Esophagus muscularis mucosa (tissue), 4 donors: ENCODE measurements at places on chromosomes 16 and 17.

DNA sequence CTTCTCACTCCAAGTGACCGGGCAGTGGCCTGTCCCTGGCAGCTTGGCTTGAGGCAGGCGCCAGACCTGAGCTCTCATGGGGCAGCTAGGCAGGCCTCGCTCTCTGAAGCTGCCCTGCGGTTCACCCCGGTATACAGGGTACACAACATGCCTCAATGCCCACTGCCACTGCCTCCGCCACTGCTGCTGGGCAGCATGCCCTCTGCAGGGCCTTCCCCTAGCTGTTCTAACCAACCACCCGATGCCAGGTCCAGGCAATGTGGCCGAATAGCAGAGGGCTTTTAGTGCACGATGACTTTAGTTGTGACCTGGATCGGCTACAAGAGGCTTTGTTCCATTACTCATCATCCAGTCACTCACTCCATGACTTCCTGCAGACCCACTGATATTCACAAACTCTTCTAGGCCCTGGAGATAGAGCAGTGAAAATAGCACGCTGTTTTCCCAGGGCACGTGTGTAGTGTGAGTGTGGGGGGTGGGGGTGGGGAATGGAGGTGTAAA is 19.7 kb downstream of the CDC42EP4 start:
- H3K4me1 ChIP-seq = peaks cover 94% of the 10 kb centered on the region
- H3K36me3 ChIP-seq = no peaks in the 10 kb centered on the region
- DNase-seq = no peak
- H3K4me3 ChIP-seq = peak overlapping the region; percentile 38
- peak overlapping the region; percentile 80 for H3K27ac ChIP-seq

GRCh38 chr17:43648916-43649315 is 12.8 kb downstream of the MEOX1 start:
- H3K4me3 ChIP-seq = no peak overlapping the region
- no peaks in the 10 kb centered on the region for H3K36me3 ChIP-seq
- H3K27ac ChIP-seq = no peak overlapping the region
- peaks cover 2% of the 10 kb centered on the region for H3K27me3 ChIP-seq
- DNase-seq = no peak

DNA sequence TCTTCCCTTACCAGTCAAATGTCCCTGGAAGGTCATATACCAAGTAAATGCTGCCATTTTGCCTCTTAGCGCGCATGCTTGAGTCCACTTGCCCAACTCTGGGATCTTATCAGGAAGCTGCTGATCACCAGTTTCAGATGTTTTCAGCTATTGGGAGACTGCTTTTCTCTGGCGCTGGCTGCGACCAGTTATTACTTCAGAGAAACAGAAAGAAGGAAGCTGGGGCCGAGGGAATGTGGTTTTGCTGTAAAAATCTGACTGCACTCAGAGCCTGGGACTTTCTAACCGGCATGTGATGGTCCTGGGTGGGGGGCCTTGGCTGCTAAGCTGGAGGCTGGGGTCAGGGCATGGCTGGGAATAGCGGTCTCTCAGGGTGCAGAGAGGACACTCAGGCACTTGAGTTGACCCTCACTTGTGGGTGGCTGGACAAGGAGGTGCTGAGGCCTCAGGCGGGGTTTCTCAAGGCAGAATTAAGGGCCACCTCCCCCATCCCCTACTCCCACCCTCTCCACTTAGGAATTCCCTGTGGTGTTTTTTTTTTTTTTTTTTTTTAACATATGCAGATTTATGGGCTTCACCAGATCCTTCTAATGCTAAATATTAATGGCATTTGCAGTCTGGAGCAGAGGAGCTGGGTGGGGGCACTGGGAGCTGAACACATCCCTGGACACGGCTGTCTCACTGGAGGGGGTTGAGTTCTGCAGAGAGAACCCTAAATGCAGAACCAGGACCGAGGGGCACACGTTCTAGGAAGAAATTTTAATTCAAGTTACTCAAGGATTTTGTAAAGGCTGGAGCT is 145.8 kb downstream of the CYLD start:
- H3K36me3 ChIP-seq = no peaks in the 10 kb centered on the region
- H3K27me3 ChIP-seq = no peaks in the 10 kb centered on the region
- no peaks in the 10 kb centered on the region for H3K4me1 ChIP-seq
- DNase-seq = peak; percentile 75
- no peak overlapping the region for H3K27ac ChIP-seq

- DNase-seq = no peak
- H3K4me1 ChIP-seq = peaks cover 15% of the 10 kb centered on the region
- H3K36me3 ChIP-seq = no peaks in the 10 kb centered on the region
- no peak overlapping the region for H3K27ac ChIP-seq
- no peak overlapping the region for H3K4me3 ChIP-seq
These were observed 8.3 kb downstream of the SLC5A10 start for GRCh38 chr17:18960241-18960665.

DNA sequence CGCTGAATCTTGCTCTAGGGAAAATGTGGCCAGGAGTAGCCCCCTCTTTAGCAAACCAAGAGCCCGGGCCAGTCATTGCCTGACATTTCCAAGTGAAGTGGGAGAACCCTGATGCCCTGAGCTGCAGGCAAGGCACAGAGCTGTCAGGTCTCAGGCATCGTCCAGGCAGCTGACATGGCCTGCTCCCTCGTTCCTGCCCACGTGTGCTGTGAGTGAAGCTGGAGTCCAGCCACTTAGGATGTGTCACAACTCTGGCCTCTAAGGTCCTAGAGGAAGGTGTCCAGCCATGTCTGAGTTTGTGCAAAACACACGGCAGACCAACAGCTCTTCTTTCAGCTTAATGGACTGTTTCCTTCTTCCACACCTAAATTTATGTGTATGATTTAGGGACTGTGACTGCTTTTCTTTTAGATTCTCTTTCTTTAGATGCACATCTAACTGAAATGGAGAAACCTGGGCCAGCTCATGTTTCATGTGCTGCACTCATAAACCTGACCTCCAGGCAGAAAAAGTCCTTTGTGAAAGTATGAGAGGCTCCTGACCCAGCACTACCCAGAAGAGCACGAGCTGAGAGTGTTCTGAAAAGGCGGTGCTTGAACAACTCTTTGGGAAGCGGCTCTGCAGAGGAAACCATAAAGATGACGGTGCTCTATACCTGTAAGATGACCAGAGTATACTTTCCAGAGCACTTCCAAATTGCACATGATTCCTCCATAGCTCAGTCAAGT is 14.8 kb upstream of the LIMD2 start:
- no peaks in the 10 kb centered on the region for H3K27me3 ChIP-seq
- no peak overlapping the region for H3K27ac ChIP-seq
- H3K4me1 ChIP-seq = no peaks in the 10 kb centered on the region
- DNase-seq = no peak
- peaks cover 41% of the 10 kb centered on the region for H3K36me3 ChIP-seq

- H3K4me1 ChIP-seq = no peaks in the 10 kb centered on the region
- no peak overlapping the region for H3K27ac ChIP-seq
- H3K4me3 ChIP-seq = no peak overlapping the region
These were observed 18.6 kb upstream of the HAPSTR1 start for GRCh38 chr16:9072806-9073341.

GRCh38 chr16:28167730-28168129 is 44.0 kb downstream of the XPO6 start:
- no peak for DNase-seq
- peaks cover 67% of the 10 kb centered on the region for H3K36me3 ChIP-seq
- no peak overlapping the region for H3K4me3 ChIP-seq
- no peak overlapping the region for H3K27ac ChIP-seq

DNA sequence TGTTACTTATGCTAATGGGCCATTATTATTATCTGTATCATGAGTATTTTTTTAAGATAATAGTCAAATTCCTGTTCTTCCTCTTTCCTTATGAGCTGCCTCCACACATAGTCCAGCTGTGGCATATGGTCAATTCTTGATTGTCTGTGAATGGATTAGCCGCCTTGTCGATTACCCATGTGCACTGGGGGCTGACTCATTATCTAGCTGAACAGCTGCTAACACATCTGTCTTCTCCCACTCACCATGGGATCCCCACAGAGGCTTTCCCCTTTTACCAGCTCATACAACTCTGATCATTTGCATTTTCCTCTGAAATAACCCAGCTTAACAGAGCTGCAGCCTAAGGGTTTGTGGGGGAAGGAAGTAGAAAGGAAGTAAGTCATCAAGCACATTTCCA is 915.0 kb downstream of the CDH11 start:
- H3K36me3 ChIP-seq = no peaks in the 10 kb centered on the region
- no peak for DNase-seq
- H3K27me3 ChIP-seq = no peaks in the 10 kb centered on the region
- no peak overlapping the region for H3K27ac ChIP-seq
- H3K4me1 ChIP-seq = no peaks in the 10 kb centered on the region

DNA sequence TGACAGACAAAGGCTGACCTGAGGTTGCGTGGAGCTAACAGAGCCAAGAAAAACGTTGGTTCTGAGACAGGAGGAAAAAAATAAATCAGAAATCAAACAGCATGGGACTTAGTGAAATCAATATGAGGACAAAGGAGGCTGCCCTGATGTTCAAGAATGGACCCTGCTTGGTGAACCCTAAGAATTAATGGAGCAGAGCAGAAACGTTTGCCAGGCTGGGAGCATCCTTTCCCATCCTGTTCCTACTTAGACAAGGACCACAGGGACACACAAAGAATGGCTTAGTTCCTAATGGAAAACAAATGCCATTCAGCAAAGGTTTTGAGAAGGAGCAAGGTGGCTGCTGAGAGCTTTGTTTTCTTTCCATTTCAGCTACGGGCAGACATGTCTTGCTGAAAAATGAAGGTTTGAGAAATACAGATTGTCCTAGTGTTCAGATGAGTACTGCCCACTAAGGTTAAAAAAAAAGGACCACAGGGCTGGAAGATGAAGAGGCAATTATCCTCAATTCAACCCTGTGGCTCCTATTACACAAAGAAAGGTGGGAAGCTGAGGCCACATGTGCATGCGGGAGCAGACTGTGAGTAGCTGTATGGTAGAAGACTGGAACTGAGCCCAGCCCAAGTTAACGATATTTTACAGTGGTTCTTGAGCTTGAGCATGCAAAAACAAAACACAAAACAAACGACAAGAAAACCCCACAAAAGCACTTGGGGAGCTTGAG is 230.1 kb downstream of the SLC39A11 start:
- H3K4me3 ChIP-seq = no peak overlapping the region
- H3K36me3 ChIP-seq = no peaks in the 10 kb centered on the region
- no peaks in the 10 kb centered on the region for H3K27me3 ChIP-seq
- DNase-seq = no peak
- H3K4me1 ChIP-seq = no peaks in the 10 kb centered on the region

GRCh38 chr16:66020046-66020445 is 346.4 kb upstream of the CDH5 start:
- H3K4me3 ChIP-seq = no peak overlapping the region
- no peak overlapping the region for H3K27ac ChIP-seq
- H3K4me1 ChIP-seq = no peaks in the 10 kb centered on the region
- no peaks in the 10 kb centered on the region for H3K27me3 ChIP-seq
- no peaks in the 10 kb centered on the region for H3K36me3 ChIP-seq
- DNase-seq = no peak

DNA sequence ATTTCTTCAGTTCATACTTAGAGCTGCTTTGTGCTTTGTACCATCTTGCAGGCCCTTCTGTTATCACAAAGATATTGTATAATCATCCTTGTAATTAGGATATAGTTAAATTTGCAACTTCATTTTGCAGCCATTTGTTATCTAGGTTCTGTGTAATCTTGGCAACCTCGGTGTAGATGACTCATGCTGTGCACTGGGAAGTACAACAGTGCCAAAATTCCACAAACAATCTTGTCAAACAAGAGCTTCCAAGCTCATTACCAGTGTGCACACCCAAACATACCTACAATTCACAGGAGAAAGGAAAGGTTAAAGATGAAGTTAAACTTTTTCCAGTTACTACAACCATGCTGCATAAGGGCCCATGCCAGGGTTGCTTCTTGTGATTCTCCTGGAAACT is 1231.8 kb downstream of the CDH11 start:
- no peak overlapping the region for H3K4me3 ChIP-seq
- peaks cover 10% of the 10 kb centered on the region for H3K4me1 ChIP-seq
- no peak overlapping the region for H3K27ac ChIP-seq

DNA sequence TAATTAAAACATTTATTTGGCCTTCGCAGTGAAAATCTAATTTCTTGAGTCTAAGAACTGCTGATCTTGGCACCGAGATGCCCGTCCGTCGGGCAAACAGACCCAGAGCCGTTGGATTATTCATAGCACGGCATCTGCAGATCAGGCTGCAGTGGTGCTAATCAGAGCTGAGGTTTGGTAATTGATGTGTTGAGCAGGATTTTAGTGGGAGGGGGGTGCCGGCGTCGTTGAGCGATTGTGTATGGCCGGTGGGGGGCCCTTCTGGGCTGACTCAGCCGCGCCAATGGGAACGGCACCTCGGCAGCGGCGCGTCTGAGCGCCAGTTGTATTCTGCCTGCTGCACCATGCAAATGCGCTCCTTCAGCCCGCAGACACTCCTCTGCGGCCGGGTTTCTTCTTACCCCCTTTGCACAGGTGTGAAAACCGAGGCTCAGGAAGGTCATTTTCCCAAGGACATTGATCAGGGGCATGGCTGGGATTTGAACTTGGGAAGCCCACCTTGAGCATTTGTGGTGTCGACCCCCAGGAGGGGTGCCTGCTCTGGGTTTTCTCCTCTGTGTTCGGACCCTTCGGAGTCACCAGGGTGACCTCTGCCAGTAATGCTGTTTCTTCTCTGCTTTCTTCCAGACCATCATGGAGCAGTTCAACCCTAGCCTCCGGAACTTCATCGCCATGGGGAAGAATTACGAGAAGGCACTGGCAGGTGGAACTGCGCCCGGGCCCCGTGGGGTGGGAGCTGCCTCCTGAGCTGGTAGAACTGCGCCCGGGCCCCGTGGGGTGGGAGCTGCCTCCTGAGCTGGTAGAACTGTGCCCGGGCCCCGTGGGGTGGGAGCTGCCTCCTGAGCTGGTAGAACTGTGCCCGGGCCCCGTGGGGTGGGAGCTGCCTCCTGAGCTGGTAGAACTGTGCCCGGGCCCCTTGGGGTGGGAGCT is 18.4 kb downstream of the BAIAP2 start:
- no peaks in the 10 kb centered on the region for H3K27me3 ChIP-seq
- peak overlapping the region; percentile 63 for H3K27ac ChIP-seq
- peaks cover 3% of the 10 kb centered on the region for H3K36me3 ChIP-seq
- no peak for DNase-seq
- no peak overlapping the region for H3K4me3 ChIP-seq
- peaks cover 80% of the 10 kb centered on the region for H3K4me1 ChIP-seq

DNA sequence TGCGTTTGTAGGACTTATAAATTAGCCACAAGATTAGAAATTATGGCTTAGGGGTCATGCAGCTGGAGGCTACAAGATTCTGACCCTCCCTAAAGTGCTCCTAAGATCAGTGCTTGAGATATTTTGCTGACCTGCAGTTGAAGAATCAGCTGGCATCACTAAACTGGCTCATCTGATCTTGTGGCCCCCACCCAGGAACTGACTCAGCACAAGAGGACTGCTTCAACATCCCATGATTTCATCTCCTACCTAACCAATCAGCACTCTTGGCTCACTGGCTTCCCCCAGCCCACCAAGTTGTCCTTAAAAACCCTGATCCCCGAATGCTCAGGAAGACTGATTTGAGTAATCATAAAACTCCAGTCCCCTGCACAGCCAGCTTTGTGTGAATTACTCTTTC is 86.4 kb upstream of the ERCC4 start:
- H3K4me3 ChIP-seq = no peak overlapping the region
- H3K4me1 ChIP-seq = no peaks in the 10 kb centered on the region
- no peaks in the 10 kb centered on the region for H3K36me3 ChIP-seq
- no peaks in the 10 kb centered on the region for H3K27me3 ChIP-seq
